ENCODE measurements at places on chromosomes 7 and 10.

DNA sequence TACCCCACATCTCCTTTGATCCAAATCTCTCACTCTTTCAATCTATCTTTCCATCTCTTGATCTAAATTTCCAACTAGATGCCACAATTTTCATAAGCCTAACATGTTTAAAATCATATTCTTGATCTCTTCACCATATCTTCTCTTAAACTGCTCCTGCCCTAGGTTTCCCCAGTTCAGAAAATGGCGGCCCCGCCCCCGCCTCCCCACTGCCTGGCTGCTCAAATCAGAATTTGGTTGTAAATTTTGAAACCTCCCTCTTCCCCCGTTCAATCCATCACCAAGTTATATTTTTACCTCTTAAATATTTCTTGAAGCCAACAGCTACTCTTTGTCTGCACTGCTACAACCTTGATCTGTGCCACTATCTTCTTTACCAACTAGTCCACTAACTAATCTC is 27.3 kb upstream of the PRTFDC1 start:
- no peak overlapping the region for H3K4me3 ChIP-seq
- H3K4me1 ChIP-seq: peaks cover 6% of the 10 kb centered on the region
- peaks cover 3% of the 10 kb centered on the region for H3K27me3 ChIP-seq
- no peak overlapping the region for H3K27ac ChIP-seq
- no peaks in the 10 kb centered on the region for H3K36me3 ChIP-seq

GRCh38 chr7:16463949-16464715 is 1.4 kb downstream of the SOSTDC1 start:
- peak overlapping the region; percentile 74 for H3K4me3 ChIP-seq
- peaks cover 53% of the 10 kb centered on the region for H3K4me1 ChIP-seq
- H3K36me3 ChIP-seq: peaks cover 4% of the 10 kb centered on the region
- H3K27me3 ChIP-seq: no peaks in the 10 kb centered on the region

DNA sequence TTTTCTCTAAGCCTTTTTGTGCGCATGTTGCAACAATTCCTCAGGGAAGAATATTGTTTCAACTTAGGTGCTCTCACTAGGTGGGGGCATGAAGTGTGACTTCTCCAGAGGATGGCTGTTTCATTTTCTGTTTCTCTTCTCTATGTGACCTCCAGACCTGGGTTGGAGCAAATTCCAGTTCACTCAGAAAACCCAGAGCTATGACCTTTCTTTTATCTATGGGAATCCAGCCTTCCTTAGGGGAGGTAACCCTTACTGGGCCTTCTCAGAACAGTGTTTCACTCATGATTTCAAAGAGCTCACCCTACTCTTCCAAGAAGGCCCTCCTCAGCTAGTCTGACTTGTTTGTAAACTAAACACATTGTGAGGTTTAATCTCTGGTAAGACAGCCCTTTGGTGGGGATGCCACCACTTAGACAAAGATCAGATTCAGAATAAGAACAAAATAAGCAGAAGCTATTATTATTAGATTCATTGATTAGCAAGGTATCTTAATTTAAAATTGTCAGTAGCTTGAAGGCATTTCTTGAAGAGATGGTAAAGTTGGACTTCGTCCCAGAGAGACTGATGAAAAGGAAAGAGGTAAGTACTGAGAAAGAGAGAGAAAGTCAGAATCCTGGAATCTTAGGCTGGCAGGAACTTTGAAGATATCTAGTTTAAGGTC is 16.6 kb upstream of the TAS2R60 start:
- H3K27me3 ChIP-seq: no peaks in the 10 kb centered on the region
- no peak for DNase-seq
- H3K27ac ChIP-seq: no peak overlapping the region
- H3K36me3 ChIP-seq: no peaks in the 10 kb centered on the region

GRCh38 chr7:24630596-24630995 is 57.3 kb downstream of the PALS2 start:
- H3K27ac ChIP-seq: no peak overlapping the region
- no peaks in the 10 kb centered on the region for H3K4me1 ChIP-seq
- H3K36me3 ChIP-seq: peaks cover 15% of the 10 kb centered on the region
- no peak overlapping the region for H3K4me3 ChIP-seq
- no peaks in the 10 kb centered on the region for H3K27me3 ChIP-seq

DNA sequence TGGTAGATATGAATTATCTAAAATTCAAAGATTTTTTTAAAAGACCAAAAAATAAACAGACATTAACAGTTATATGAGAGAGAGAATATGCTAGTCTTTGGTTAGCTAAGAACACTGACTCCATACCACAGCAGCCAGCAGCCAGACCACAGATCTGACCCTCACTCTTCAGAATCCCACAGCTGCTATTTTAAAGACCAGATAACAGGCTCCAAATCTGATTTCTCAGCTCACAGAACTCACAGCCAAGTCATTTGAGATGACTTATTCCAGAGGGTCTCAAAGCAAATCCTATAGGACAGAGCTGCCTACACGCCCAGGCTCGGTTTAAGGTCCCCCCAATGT is 20.4 kb downstream of the NUDCD3 start:
- DNase-seq: no peak
- peaks cover 41% of the 10 kb centered on the region for H3K4me1 ChIP-seq
- no peak overlapping the region for H3K4me3 ChIP-seq
- peak overlapping the region; percentile 61 for H3K27ac ChIP-seq

DNA sequence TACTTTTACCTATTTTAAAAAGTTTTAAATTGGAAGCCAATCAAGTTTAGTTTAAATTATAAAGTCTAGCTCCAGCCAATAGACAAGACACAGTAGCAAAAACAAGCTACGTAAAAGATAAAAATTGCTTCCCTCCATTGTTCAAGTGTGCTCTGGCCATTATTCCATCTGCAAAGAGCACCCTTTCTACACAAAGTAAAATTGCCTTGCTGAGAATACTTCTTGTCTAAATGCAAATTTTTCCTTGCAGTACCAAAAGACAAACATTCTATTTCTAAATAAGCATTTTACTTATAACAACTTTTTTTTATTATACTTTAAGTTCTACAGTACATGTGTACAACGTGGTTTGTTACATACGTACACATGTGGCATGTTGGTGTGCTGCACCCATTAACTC is 75.9 kb upstream of the ZNF746 start:
- no peaks in the 10 kb centered on the region for H3K4me1 ChIP-seq
- no peak for DNase-seq
- no peak overlapping the region for H3K27ac ChIP-seq
- H3K27me3 ChIP-seq: no peaks in the 10 kb centered on the region

DNA sequence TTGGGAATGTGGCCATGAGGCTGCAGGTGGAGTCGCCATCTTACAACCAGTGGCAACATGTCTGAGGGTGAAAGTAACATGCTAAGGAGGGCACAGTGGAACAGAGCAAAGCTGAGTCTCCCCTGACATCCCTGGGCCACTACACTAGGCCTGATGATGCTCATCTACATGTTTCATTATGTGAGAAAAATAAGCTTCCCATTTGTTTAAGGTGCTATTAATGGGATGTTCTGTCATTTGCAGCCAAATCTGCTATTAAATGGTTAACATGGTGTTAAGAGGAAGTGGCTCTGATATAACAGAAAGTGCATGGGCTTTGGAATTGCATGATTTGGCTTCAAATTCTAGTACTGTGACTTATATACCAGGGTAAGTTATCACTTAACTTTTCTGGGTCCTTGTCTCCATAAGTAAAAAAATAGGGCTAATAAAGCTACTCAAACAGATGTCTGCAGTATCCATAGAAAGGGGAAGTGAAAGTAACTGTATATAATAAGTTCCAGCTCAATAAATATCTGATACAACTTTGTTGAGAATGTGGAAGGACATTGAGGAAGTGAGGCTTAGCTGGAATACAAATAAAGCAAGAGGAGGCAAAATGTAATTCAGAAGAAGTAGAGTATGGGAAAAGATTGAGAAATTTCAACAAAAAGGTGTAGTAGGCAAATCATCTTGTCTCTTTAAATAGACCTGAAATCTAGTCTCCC is 158.9 kb downstream of the RTKN2 start:
- H3K4me1 ChIP-seq: peaks cover 39% of the 10 kb centered on the region
- no peaks in the 10 kb centered on the region for H3K36me3 ChIP-seq
- no peak for DNase-seq
- H3K4me3 ChIP-seq: no peak overlapping the region

DNA sequence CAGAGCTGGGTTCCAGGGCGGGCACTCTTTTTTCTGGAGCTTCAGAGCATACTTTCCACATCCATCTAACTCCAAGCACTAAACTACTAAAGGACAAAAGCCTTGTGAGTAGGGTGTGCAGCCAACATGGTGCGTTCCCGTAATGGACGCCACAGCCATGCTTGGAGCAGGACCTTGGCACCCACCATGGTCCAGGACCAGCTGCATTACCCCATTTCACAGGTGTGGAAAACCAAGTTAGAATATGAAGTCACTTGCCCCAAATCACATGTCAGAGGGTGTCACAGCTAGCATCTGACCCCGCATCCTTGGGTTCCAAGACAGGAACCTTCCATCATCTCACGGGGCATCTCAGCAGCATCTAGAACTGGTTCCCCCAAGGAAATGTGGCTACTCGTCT is 112.4 kb downstream of the SMURF1 start:
- H3K4me3 ChIP-seq: no peak overlapping the region
- H3K27me3 ChIP-seq: no peaks in the 10 kb centered on the region
- peaks cover 69% of the 10 kb centered on the region for H3K36me3 ChIP-seq
- no peak for DNase-seq
- H3K4me1 ChIP-seq: no peaks in the 10 kb centered on the region
- no peak overlapping the region for H3K27ac ChIP-seq

GRCh38 chr7:1466524-1467271 is 7.4 kb upstream of the MICALL2 start:
- DNase-seq: peak; percentile 47
- peaks cover 14% of the 10 kb centered on the region for H3K4me1 ChIP-seq
- no peak overlapping the region for H3K4me3 ChIP-seq
- H3K36me3 ChIP-seq: no peaks in the 10 kb centered on the region
- peak overlapping the region; percentile 47 for H3K27ac ChIP-seq

GRCh38 chr10:120103738-120104560 is 211.4 kb downstream of the SEC23IP start:
- DNase-seq: no peak
- peaks cover 3% of the 10 kb centered on the region for H3K27me3 ChIP-seq
- H3K4me1 ChIP-seq: peaks cover 7% of the 10 kb centered on the region
- no peak overlapping the region for H3K4me3 ChIP-seq
- no peaks in the 10 kb centered on the region for H3K36me3 ChIP-seq
- H3K27ac ChIP-seq: no peak overlapping the region

DNA sequence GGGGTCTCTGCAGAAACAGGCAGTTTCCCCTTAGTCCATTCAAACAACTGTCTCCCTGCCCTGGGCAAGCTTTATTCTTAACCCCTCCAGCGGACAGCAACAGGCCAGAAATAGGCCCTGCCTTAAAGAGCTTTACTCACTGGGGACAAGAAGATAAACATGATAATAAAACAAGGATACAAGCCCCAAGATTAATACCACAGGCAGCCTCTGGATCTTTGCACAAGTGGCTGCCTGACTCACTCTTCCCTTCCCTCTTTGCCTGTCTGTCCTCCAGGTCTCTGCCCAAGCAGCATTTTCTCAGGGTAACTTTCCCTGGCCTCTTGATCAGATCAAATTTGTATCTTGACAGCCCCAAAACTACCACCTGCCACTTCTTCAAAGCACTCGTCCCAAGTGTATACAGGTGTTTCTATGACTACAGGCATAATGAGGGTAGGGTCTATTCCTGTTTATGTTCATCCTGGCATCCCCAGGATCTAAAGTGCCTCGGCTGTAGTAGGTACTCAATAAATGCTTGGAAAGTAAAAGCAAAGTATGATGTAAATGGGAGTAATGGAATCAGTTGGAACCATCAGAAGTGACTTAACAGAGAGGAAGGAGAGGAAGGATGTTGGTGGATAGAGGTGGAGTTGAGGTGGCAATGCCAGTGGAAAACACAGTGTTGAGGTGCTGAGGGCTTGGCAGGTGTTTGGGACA is 7.0 kb upstream of the CAMK2G start:
- no peaks in the 10 kb centered on the region for H3K36me3 ChIP-seq
- DNase-seq: no peak
- H3K27me3 ChIP-seq: peaks cover under 1% of the 10 kb centered on the region
- H3K4me1 ChIP-seq: peaks cover 11% of the 10 kb centered on the region
- no peak overlapping the region for H3K27ac ChIP-seq

- no peaks in the 10 kb centered on the region for H3K4me1 ChIP-seq
- H3K27me3 ChIP-seq: no peaks in the 10 kb centered on the region
- H3K36me3 ChIP-seq: peaks cover 22% of the 10 kb centered on the region
- DNase-seq: no peak
- no peak overlapping the region for H3K4me3 ChIP-seq
- H3K27ac ChIP-seq: no peak overlapping the region
Measured at GRCh38 chr7:44112231-44112996, 8.3 kb downstream of the AEBP1 start.

DNA sequence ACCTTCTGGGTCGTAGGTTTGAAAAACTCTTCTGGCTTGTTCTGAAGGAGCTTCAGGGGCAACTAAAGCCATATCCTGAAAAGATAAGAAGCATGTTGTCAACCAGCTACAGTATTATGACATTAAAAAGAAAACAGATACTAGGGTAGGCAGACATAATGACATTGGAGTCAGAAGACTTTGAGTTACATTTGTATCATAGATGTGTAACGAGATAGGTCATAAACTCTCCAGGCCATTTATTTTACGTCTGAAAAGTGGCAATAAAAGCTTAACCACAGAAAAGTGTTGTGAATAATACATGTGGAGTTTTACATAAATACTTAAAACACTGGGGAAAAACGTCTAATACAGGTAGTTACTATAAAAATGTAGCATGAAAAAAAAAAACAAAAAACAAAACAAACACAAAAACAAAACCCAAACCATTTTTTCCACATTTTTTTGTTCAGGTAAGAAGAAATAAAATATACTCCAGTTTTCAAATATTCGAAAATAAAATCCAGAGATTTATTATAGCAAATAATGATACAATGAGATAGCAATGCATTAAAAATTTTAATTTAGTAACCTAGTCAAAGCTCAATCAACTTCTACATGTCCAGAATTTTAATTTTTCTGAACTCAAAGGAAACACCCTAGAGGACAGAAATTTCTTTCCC is 64.1 kb downstream of the MINDY3 start:
- no peak overlapping the region for H3K4me3 ChIP-seq
- peaks cover 13% of the 10 kb centered on the region for H3K4me1 ChIP-seq
- H3K27ac ChIP-seq: no peak overlapping the region
- H3K27me3 ChIP-seq: no peaks in the 10 kb centered on the region
- DNase-seq: no peak
- H3K36me3 ChIP-seq: peaks cover 23% of the 10 kb centered on the region

GRCh38 chr10:13231808-13232207 is 2.4 kb downstream of the UCMA start:
- peaks cover 5% of the 10 kb centered on the region for H3K4me1 ChIP-seq
- no peak overlapping the region for H3K4me3 ChIP-seq
- no peak overlapping the region for H3K27ac ChIP-seq
- no peak for DNase-seq
- no peaks in the 10 kb centered on the region for H3K27me3 ChIP-seq
- H3K36me3 ChIP-seq: no peaks in the 10 kb centered on the region

GRCh38 chr7:131626643-131627042 is 70.2 kb upstream of the PODXL start:
- H3K4me1 ChIP-seq: peaks cover 36% of the 10 kb centered on the region
- H3K36me3 ChIP-seq: no peaks in the 10 kb centered on the region
- no peak for DNase-seq
- peaks cover 2% of the 10 kb centered on the region for H3K27me3 ChIP-seq

- H3K36me3 ChIP-seq: peaks cover 22% of the 10 kb centered on the region
- H3K4me1 ChIP-seq: peaks cover 7% of the 10 kb centered on the region
- no peak overlapping the region for H3K4me3 ChIP-seq
- no peaks in the 10 kb centered on the region for H3K27me3 ChIP-seq
- no peak overlapping the region for H3K27ac ChIP-seq
Measured at GRCh38 chr10:96906864-96907263, 74.8 kb downstream of the LCOR start.

- no peaks in the 10 kb centered on the region for H3K27me3 ChIP-seq
- no peak overlapping the region for H3K27ac ChIP-seq
- no peaks in the 10 kb centered on the region for H3K4me1 ChIP-seq
- no peak for DNase-seq
Measured at GRCh38 chr10:33137356-33138005, 179.5 kb upstream of the ITGB1 start.

All from mesothelial cell of epicardium (in vitro differentiated cells).